ENCODE measurements at places on chromosomes 12 and 14.

DNA sequence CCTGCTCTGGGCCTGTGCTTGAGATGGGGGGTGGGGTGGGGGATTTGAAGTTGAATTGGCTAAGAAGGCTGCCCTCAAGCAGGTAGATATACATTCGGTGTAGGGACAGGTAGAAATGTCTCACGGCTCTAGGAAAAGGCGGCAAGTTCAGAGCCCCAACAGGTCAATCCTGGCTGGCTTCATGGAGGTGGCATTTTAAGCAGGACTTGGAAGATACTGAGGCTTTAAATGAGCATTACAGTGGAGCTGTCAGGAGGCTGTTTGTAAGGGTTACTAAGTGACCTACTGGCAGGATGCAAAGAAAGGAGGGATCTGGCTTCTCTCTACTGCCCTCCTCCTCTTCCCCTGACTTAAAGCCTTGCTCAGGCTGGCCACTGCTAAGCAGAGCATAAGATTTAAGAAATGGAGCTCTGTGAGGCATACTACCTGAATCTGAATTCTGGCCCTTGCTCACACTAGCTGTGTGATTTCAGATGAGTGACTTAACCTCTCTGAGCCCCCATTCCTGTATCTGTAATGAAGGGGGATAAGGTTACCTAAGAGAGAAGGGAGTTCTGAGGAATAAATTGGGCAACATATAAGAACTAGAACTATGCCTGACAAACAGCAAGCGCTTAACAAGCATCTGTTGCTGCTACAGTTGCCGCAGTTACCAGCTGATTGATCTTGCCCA is 61.6 kb downstream of the SLC24A4 start:
- no peak for DNase-seq

DNA sequence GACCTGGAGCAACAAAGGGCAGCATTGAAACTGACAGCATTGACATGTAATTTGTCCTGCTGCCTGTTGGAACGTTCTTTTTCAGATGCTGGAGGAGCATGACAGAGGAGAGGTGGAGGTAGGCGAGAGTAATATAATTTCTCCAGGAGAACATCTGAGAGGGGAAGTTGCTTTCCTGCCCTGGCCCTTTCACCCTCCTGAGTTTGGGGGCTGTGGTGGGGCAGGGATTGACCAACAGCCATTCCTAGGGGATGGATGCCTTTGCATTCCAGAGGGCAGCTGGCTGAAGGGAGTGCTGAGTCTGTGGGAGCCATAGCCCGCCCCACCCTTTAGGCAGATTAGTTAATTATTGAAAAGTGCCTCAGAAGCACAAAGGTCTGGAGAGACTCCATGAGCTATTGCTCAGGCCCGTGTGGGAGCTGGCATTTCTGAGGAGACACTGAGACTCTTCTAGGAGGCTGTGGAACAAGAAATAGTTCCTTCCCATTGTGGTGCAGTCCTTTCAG is 73.5 kb downstream of the ARF6 start:
- DNase-seq: no peak

DNA sequence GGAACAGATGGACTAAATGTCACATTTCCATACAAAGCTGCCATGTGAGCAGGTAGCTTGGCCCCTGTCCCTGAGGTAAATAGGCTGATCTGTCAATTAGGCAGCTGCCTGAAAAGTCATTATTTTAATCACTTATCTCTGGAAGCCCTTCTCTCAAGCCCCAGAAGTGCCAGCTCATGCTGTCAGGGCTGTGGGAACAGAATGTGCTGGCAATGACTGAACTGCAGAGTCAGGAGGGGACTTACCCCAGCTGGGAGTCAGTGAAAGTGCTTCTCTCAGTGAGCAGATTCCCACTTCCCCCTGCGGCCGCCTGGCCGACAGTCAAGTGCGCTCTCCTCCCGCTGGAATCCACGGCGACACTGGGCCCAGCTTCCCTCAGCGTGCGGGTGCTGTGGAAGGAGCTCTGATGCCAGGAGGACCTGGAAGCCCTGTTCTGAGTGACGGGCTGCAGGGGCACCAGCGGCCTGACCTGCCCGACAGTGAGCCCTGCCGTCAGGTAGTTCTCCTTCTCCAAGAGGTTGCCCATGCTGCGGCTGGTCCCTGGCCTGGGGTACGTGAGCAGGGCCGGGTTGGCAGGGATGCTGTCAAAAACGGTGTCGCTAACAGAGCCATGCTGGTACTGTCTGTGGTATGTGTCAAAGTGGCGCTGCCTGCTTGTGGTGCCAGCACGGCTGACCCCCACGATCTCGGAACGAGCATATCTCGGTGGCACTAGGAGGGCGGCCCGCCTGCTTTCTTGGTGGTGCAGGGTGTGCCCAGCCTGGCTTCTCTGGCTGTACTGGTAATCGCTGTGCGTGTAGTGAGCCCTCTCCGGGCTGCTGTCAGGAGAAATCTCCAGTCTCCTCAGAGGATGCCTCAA is 18.7 kb downstream of the PKP2 start:
- no peak for DNase-seq

- no peak for DNase-seq
These were observed 149.9 kb downstream of the KIF26A start for GRCh38 chr14:104288272-104288671.

- no peak for DNase-seq
These were observed 22.7 kb downstream of the YY1 start for GRCh38 chr14:100261621-100262020.

GRCh38 chr12:25365340-25365730 is 114.6 kb upstream of the KRAS start:
- DNase-seq: no peak

- DNase-seq: no peak
These were observed 181.4 kb downstream of the GLT1D1 start for GRCh38 chr12:129034558-129035289.

- DNase-seq: no peak
These were observed 40.2 kb downstream of the SPRING1 start for GRCh38 chr12:116697716-116698115.

GRCh38 chr12:50639721-50640120 is 124.2 kb upstream of the ATF1 start:
- no peak for DNase-seq

GRCh38 chr12:25761356-25761755 is 197.1 kb upstream of the RASSF8 start:
- no peak for DNase-seq

- DNase-seq: no peak
These were observed 166.1 kb downstream of the FOXA1 start for GRCh38 chr14:37428954-37429353.

DNA sequence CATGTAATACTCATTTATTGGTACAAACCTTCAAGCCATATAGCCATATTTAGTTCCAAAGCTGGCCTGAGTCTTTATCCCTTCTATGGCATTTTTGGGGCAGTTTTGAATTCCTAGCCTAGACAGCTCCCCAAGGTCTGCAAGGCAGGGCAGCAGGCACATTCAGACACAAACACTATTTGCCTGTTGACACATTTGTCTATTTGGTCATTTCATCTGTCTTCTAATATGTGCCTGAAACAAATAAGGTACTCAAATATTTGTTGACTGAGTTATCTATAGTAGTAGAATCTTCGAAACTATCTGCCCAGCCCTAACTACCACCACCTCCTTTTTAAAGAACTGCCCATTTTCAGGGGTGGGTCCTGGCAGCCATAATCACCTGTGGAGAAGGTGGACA is 9.3 kb downstream of the PPM1H start:
- DNase-seq: no peak

DNA sequence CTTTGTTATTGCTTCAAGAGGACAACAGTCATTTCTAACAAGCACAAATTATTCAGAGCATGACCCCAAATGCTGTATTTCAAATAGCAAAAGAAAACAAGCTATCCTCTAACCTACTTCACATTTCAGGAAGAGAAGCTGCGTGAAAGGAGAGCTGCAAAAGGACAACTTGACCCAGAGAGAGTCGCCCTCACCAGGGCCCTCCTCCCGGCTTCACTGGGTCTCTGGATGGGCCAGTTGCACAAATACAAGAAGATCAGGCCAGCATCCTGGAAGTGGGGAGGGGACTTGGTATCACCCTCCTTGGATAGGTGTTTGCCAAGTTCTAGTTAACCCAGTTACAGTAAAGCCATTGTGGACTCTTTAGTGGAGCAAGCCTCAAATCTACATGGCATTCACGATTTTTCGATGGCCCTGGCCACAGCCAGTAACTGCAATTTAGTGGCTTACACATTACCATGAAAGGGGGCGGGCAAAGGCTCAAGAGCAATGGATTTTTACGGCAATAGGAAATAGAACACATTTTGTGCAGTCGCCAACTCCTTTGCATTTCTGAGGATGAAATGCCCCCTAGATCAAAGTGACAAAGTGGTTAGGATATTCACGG is 166.9 kb upstream of the DIO2 start:
- DNase-seq: no peak

- no peak for DNase-seq
These were observed 68.9 kb downstream of the NCOR2 start for GRCh38 chr12:124498275-124499189.

GRCh38 chr14:76022991-76023390 is 37.4 kb downstream of the IFT43 start:
- DNase-seq: no peak

GRCh38 chr14:66115740-66116502 is 370.2 kb upstream of the CCDC196 start:
- DNase-seq: no peak

DNA sequence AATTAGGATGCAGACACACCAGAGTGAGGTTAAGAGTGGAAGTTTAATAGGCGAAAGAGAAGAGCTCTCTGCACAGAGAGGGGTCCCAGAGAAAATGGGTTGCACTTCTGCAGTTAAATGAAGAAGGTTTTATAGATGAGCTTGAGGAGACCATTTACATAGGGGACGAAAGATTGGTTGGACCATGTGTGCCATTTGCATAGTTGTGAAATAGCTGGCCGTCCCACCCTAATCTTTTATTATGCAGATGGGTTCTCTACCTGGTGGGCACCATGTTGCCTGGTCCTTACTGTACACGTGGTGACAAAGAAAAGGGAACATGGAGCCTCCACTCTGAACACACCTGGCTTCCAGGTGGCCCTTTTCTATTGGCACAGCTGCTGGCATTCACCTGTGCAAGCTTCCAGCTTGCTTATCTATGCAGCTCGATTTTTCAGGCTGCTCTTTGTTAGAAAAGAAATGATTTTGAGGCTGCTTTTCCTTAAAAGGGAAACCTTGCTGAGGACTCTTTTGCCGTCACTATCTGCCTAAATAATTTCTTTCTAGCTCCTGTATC is 67.1 kb upstream of the SRSF5 start:
- no peak for DNase-seq

DNA sequence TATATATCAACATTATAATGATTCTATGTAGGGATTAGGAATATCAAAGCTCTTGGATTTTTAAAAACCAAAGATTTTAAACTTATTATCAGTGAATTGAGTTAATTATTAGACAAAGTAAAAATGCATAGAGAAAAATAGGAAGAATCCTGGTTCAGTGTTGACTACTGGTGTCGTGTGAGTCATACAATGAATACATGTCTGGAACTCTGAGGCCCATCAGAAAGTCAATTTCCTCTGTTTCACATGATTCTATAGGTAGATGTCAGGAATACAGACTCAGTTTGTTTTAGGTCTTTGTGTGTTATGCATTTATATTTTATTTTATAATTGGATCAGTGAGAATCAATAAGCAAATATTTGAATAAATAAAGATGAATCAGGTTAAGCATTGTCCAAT is 84.5 kb upstream of the RTL1 start:
- DNase-seq: no peak

- DNase-seq: no peak
These were observed 58.3 kb upstream of the EEA1 start for GRCh38 chr12:92987362-92987761.

DNA sequence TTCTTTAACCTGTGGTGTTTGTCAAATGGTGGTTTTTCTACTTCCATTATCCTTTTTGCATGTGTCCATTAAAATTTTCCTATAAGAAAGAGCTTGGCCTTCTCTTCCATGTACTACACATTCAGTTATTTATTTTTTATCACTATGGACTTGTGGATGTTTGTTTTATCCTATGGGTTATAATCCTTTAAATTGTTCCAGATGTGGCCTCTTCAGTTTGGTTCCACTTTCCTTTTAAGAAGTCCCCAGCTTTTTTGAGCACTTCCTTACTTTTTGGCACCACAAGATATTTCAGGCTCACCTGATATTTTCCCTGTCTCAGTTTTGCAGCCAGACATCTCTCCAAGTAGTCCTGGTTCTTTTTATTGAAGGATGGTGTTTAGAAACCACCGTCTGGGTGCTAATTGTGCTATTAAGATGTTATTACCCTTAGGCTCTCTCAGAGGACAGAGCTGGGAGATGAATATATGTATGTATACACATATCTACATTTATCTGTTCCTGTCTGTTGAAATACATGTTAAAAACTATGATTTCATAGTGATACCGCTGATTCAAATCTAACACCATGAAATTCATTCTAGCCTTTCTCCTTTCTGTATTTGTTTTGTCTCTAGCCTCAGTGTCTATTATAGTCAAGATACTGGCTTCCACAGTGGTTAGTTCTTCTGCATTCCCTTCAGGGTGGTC is 408.5 kb upstream of the RGS6 start:
- no peak for DNase-seq

- DNase-seq: no peak
These were observed 1203.5 kb upstream of the TMEM132C start for GRCh38 chr12:127063339-127064072.

DNA sequence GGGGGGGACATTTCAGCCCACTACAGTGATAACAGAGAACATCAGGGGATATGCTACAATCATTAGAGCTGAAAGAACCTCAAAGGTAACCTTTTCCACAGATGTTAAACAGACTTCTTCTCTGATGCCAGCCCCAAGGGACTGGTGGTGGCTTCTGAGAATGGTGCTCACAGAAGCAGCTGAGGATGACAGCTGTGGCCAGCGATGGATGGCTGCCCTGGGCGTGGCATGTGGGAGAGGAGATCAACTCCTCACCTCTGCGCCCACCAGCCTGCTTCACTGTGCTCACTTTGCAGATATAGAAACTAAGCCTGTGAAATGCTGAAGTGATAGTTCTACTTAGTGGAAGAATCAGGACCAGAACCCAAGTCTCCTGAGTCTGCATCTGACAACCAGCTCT is 33.0 kb downstream of the FOXN3 start:
- no peak for DNase-seq

- no peak for DNase-seq
These were observed 14.5 kb upstream of the LLPH start for GRCh38 chr12:66144791-66145754.

DNA sequence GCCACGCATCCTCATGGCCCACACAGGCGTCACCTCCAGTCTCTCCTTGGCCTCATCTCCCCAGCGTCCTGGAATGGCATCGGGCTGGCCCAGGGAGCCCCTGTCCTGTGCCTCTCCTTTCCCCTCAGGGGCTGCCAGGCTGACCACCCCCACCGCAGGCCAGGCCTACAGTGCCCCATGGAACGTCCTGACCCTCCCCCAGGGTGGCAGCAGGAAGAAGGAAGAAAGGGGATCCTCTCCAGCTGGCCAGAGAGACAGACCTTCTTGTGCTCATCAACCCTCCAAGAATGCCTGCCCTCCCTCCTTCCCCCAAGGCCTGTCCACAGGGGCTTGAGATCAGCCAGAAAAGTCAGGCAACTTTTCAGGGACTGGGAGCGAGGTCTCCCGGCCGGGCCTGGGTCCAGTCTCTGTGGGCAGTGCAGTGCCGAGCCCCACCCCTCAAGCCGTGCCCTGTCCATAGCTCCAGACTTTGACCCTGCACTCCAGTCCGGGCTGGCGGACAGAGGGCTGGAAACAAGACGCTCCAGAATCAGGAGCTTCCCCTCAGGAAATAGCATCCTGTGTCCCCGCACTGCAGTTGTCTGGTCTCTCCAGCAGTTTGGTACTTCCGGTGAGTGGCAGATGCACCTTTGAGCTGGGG is at the start of gene DAO:
TSS of gene DAO (plus strand) at position 478 of the 640 bp plus-strand sequence. CDS start 4,915 bp downstream, outside the sequence.
- no peak for DNase-seq

- DNase-seq: no peak
These were observed 24.0 kb downstream of the CLECL1 start for GRCh38 chr12:9708853-9709252.

- no peak for DNase-seq
These were observed 904.3 kb downstream of the NRXN3 start for GRCh38 chr14:79074510-79074909.

Data from stimulated activated CD8-positive, alpha-beta memory T cell treated with anti-CD3 and anti-CD28 coated beads, Interleukin-7, amount 100 ng/mL, for 1 hour (primary cell).